Kidney glomerular epithelial cell (primary cell): ENCODE measurements at places on chromosomes 16 and 17.
A peak's percentile ranks its signal among the peaks of the same experiment; 100 is the strongest.

- DNase-seq, result no peak
Measured at GRCh38 chr17:19955099-19955498, 22.5 kb downstream of the AKAP10 start.

DNA sequence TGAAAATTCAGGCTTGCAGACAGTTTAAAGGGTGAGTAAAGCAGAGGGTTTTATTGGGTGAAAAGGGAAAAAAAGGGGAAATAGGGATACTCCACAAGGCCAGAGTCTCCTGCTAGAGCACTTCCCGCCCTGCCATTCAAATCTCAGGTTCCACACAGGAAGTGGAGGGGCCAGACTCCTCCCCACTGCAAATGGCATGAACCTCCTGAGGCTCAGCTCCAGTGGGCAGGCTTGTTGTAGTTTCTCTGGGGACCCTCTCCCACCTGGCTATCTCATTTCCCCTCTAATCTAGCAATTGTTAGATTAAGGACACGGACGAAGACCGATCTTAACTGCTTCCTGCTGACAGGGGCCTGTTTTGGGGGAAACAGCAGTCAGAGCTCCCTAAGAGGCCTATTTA lies 43.4 kb downstream of the TAOK1 start:
- no peak for DNase-seq

- peak; percentile 51 for DNase-seq
Measured at GRCh38 chr17:82496529-82497434, 22.8 kb upstream of the FOXK2 start.

- no peak for DNase-seq
Measured at GRCh38 chr16:79713609-79714309, 113.2 kb upstream of the MAF start.

DNA sequence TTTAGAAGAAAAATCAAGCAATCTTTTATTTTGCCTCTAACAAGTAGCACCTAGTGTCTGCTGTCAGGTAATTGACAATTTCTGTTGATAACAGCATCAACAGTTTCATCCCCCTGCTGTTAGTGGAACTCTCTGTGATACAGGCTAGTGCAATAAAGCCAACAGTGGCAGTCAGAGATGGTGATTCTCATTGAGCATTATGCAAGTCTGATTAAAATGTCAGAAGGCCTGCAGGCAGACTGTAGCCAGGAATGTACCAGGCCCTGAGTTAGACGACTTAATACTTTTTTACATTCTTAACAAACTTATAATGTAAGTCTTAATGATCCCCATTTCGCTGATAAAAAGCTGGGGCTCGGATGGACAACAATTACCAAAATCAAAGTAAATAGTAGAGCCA lies 14.6 kb downstream of the CYLD start:
- DNase-seq, result no peak

- no peak for DNase-seq
Measured at GRCh38 chr17:385178-385835, 32.7 kb upstream of the RPH3AL start.

- DNase-seq, result no peak
Measured at GRCh38 chr16:88993166-88993761, 16.3 kb upstream of the CBFA2T3 start.

DNA sequence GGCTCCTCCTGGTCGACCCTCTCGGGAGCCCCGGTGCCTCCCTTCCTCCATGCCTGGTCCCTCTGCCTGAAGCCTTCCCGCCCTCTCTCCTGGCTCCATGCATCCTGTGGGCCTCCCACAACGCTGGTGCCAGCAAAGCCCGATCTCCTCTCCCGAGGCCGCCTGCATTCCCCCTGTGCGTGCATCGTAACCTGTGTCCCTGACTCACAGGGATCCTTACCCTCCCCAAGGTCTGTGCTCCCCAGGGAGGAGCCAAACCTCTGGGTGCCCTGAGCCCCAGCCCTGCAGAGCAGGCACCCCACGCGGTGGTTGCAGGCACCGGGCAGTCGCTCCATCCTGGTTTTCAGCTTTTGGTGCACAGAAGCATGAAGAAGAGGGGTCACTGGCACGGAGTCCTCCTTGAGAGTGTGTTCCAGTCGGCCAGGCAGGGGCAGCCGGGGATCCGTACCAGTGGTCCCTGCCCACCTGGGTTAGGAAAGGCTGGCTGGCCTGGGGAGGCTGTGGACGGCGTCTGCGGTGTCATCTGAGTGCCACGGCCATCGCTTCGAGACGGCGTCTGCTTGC lies 1.8 kb upstream of the ENPP7 start:
- DNase-seq, result no peak

DNA sequence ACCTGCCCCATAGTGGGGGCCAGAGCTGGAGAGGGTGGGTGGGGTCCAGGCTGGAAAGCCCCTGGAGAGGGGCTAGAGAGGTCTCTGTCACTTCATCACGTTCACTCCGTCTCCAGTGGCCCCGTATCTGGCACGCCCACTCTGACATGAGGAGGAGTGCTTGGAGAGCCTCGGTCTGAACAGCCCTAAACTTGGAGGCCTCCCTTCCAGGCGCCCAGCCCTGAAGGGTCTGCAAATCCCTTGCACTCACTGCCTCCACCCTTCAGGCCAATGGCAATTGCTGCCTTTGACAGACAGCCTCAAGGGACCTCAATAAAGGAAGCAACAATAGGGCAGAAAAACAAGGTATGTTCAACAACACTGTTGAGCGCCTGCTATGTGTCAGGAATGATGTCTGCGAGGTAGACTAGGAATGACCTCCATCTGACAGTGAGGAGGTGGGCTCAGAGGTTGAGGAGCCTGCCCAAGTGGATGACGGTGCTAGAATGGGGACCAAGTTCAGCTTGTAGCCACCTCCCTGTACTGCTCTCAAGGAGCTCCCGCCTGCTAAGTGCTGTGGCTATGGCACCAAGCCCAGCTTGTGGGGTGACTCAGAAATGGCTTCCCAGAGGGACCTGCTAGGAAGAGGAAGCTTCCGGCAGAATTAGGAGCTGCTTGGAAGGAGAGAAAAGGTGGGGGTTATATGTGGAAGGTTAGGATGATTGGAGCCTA lies 2.9 kb upstream of the EPX start:
- DNase-seq, result no peak

- DNase-seq, result peak; percentile 93
Measured at GRCh38 chr17:7687072-7687907, at the start of gene TP53. TSS of gene TP53 (minus strand) at chr17:7687490. CDS start at chr17:7676594, 10,896 bp downstream.

GRCh38 chr16:65751622-65752521 lies 614.6 kb upstream of the CDH5 start:
- no peak for DNase-seq

- no peak for DNase-seq
Measured at GRCh38 chr16:17129971-17130370, 340.8 kb downstream of the XYLT1 start.

- no peak for DNase-seq
Measured at GRCh38 chr16:67780847-67781564, 25.4 kb downstream of the RANBP10 start.

- DNase-seq, result no peak
Measured at GRCh38 chr17:42518755-42519545, 17.1 kb upstream of the NAGLU start.

DNA sequence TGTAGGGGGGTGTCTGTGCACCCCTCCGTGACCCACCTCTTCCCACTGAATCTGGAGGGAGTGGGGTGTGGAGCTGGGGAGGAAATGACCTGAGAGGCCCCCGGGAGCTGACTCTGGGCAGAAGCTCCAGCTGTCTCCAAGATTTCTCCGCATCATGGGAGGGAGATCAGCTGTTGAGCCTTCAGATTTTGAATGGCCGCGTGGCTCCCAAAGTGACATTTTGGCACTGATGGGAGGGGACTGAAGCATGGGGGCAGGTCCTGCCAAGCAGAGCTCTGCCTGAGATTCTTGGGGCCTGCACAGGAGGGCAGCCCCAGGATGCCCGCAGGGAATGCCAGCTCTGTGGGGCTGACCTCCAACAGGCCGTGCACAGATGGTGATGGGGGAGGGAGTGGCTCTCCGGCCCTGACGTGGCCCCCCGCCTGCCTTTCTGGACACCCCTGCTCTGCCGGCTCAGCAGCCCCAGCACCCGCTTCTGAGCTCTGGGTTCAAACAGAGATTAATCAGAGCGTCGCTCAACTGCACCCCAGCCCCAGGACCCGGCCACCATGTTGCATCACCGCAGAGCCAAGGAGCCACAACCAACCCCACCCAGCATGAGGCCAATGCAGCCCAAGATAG lies 25.3 kb upstream of the UBE2I start:
- DNase-seq, result no peak

- no peak for DNase-seq
Measured at GRCh38 chr16:63714876-63715275, 1407.0 kb downstream of the CDH11 start.

GRCh38 chr17:79948406-79948944 lies 87.2 kb downstream of the TBC1D16 start:
- DNase-seq, result no peak

DNA sequence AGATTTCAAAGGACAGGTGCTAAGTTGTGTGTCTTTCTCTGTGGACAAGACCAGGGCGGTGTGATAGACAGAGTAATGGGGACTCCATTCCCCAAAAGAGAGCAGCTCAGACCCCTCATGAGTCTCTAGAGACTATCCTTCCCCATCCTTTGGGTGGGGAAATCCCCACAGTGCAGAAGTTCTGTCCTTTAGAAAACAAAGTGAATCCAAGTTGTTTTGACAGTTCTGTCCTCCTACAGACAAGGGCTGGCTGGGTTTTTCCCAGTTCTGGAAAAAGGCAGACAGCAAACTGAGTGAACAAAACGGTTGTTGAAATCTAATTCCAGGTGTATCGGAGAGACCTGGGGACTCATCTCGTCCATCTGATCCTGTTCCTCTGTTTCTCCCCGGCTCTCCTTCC lies 11.0 kb upstream of the HAS3 start:
- DNase-seq, result no peak

DNA sequence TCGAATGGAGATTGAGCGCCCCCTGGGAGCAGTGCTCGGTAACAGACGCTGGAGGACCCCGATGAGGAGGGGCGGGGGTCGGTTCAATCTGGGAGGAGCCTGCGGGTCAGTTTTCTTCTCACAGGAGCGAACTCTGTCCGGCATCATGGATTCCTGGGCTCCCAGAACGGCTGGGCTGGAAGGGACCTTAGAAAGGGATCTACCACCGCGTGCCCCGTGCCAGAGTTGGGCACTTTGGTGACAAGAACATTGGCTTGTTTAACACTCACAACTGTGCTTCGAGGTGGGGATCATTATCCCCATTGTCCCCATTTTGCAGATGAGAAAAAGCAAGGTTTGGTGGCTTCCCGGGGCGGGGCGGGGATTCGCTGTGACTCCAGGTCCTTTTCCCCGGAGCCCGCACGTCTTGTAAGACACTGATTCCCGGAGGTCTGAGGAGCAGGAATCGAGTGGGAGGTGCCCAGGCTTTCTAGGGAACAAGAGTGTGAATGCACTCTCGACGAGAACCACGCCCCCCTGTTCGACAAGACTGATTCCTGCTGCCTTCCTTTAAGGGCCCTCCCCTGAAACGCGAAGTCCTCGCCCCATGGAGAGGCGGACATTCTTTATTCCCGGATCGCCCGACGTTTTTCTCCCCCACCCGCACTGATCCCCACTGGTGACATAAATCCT lies 1.5 kb upstream of the FBXL19 start:
- DNase-seq, result no peak

- DNase-seq, result no peak
Measured at GRCh38 chr17:31574458-31574857, 183.0 kb downstream of the RAB11FIP4 start.

GRCh38 chr17:17911001-17911613 lies 61.1 kb downstream of the TOM1L2 start:
- no peak for DNase-seq

DNA sequence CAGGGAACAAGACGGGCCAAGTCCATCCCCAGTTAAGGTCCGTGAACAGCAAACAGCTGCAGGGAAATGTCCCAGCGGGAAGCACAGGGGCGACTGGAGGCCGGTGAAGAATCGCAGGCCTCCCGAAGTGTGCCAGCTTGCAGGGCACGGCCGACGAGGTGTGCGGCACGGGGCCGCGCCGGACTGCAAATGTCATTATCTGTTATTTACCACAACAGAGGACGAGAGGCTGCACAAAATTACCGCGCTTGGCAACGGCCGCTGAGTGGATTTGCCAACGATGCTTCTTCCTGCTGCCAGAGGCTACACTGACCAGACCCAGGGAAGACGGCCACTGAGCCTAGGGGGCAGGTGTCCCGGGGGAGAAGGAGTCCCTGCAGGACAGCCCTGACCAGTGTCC lies 53.1 kb downstream of the RPH3AL start:
- no peak for DNase-seq

DNA sequence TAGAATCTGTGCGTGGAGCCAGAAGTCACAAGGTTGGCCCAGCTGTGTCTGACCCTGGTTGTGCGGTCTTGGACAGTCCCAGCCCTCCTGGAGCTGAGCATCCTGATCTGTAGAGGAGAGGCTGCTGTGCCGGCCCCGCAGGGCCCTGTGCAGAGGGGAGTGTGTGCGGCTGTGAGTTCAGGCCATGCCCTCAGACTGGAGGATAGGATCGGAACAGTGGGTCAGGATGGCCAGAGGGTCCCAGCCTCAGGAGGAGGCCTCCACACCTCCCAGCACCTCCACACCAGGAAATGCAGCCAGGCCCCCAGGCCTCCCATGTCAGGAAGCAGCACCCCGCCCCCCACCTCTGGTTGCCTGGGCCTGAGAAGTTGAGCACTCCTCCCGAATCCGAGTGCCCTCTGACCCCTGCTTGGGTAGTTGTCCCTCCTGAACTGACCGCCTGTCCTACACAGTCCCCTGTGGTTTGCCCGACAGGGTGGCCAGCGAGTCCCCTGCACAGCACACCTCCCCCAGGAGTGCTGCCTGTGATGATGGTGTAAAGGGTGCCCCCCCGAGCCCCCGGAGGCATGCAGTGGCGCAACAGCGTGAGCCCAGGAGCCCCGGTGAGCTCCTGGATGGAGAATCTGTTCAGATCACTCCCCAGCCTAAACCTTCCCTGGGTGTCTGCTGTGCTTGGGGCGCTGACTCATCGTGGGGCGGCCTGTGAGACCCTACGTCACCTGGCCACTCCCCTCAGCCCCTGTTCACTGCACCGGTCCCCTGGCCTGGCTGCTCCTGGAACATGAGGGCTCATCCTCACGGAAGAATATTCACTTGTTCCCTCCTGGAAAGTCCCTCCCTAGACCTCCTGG lies 285.2 kb downstream of the SEC14L1 start:
- DNase-seq, result peak; percentile 73

- DNase-seq, result no peak
Measured at GRCh38 chr16:74623214-74623838, 16.4 kb upstream of the GLG1 start.

DNA sequence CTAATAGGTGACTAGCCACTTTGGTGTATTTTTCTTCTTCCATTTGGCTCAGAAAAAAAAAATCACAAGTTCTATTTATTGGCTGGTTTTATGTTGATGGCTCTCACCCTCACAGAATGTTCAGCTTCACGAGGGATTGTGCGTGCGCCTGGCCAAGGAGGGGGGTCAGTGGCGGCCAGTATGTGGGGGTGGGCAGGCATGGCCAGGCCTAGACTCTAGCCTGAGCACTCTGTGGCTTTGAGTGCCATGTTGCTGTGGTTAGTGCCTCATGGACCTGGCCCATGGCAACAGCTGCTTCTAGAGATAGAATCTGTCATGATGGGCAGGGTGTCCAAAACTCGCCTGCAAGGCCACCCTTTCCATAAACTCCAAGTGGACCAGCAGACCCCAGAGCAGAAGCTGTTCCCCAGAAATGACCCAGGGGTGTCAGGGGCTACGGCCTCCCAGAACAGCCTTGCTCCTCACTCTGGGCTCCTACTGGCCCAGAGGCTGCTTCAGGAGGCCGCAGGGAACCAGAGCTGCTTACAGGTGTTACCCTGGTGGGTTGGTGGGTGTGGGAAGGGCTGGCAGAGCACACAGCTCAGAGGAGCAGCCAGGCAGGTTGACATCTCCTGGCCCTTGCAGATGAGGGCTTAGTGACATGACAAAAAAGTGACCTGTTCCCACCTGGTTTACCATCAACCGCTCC lies 124.9 kb downstream of the SOCS1 start:
- DNase-seq, result no peak
